Activated naive CD4-positive, alpha-beta T cell treated with anti-CD3 and anti-CD28 coated beads, Interleukin-2, amount 10 ng/mL, durations not matched to agents 7 days and 5 days (primary cell): ENCODE measurements at places on chromosomes 3 and 15.

DNA sequence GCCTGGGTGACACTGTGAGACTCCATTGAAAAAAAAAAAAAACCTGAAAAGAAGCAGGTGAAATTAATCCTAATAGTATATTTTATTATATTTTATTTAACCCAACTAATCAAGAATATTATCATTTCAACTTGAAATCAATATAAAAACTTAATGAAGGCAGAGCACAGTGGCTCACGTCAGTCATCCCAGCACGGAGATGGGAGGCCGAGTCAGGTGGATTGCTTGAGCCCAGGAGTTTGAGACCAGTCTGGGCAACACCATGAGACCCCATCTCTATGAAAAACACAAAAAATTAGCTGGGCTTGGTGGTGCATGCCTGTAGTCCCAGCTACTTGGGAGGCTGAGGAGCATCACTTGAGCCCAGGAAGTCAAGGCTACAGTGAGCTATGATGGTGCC lies 33.3 kb upstream of the SLC41A3 start:
- DNase-seq = no peak

DNA sequence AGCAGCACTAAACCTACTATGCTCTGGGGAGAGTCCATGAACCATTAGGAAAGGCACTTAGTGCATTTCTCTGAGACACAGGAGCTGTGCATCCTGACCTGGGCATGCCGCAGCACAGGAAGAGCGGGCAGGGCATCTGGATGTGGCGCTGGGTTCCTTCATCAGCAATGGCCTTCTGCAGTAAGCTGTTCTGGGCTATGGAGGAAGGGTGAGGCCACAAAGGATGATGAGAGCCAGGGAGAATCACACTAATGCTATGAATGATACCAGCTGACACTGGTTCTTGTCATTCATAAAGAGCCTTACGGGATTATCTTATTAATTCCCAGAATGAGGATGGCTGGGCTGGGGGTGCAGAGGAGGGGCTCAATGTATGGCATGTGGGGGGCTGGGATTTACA lies 12.7 kb upstream of the SCN10A start:
- DNase-seq = no peak

GRCh38 chr3:191141728-191142127 lies 57.3 kb upstream of the OSTN start:
- no peak for DNase-seq

DNA sequence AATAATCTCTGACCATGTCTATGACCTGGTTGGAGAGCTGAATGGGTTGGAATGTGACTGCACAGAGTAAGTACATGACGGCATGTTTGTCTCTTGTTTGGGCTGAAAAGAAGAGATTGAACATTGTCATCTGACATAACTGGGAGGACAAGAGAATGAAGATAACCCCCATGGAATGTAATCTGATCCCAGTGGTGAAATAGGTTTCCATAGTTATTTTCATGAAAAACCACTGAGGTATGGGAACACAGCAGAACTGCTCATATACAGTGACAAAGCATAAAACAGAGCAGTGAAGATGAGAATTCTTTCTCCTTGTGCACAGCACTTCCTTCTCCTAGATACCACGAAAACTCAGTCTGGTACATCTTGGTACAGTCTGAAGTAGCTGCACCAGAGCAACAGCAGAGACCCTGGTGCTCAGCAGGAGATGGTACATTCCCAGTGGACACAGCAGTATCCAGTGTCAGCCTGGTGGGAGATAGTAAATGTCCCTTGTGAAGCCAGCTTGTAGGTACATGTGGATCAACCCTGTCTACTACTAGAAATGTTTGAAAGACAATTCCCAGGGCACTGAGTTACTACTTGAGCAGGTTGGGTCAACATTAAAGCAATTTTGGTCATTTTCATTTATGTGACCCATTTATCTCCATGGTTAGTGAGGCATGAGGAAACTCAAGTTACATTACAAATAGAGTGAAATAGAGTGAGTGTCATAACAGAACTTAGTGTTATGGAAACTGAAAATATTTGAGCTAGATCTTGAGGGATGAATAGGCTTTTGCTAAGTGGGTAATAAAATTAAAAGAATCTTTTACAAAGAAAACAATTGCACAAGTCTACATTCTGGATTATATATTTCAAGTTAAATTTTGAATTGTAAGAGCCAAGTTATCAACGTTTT lies 178.3 kb downstream of the SUCNR1 start:
- DNase-seq = no peak

- no peak for DNase-seq
These were observed 12.9 kb downstream of the SEC11A start for GRCh38 chr15:84702961-84703482.

- no peak for DNase-seq
These were observed 50.9 kb upstream of the CHRNB4 start for GRCh38 chr15:78691851-78692421.

DNA sequence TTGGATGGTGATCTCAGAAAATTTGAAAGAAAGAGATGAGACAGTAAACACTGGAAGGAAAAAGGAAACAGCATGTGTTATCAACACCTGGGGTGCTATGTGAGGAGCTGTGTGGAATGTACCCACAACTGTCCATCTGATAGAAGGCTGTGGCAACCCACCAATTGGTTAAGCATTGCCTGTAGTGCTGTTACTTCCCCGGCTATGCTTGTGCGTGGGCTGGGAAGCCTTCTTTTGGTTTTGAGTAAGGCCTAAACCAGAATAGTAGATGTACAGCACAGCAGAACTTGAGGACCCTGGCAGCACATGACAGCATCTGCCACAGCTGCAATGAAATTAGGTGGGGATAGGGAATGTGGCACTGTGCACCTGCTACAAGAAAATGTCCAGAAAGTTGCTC lies 184.5 kb downstream of the FHIT start:
- no peak for DNase-seq

DNA sequence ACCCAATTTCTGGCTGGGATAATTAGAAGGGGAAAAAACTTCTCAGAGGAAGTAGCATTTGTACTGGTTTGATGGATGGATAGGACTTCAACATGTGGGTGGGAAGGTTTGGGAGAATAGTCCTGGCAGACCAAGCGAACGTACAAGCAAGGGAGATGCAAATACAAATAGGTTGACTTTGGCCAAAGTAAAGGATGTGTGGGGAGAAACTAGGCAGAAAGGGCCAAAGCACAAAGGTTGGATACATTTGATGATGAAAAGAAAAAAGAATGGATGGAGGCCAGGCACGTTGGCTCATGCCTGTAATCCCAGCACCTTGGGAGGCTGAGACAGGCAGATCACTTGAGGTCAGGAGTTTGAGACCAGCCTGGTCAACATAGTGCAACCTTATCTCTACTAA lies 63.4 kb downstream of the ERC2 start:
- DNase-seq = no peak

- no peak for DNase-seq
These were observed 52.6 kb downstream of the MCF2L2 start for GRCh38 chr3:183375787-183376186.

GRCh38 chr3:12954891-12955650 lies 113.7 kb upstream of the RPL32 start:
- DNase-seq = no peak

- no peak for DNase-seq
These were observed 23.6 kb upstream of the MYLK start for GRCh38 chr3:123907720-123908119.

GRCh38 chr3:184748219-184749135 lies 36.6 kb upstream of the MAGEF1 start:
- DNase-seq = no peak

- no peak for DNase-seq
These were observed 1044.1 kb upstream of the NR2F2 start for GRCh38 chr15:95286352-95286880.

GRCh38 chr3:126351771-126352475 lies 5.3 kb downstream of the KLF15 start:
- DNase-seq = no peak

DNA sequence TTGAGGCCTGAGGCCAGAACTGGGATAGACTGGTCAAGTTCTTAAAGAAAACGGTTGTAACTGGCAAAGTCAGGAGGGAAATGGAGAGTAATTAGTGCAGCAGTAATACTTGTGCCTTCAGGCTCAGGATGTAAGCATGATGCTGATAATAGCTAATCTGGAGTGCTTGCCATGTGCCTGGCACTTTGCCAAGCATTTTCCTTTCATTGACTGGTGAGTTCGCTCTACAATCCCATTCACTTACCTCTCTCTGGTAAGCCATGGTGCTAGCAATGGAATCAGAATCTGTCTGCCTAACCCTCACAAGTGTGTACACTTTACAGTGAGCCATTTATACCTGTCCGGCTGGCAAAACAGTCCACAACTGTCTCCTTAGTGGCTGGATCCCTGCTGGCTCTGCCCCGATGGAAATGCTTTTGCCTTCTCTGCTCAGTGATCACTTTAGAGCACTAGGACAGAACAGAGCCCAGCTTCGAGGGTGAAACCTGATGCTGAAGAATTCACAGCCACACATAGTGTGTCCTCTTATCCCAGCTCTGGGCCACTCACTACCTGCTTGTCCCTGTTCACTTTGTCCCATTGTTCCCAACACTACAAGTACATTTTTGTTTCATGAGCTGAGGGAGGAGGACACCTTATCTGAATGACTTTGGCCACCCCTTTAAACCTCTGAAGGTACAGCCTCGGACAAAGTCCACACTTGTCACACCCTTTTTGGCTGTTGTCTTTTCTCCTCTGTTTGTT lies 10.3 kb downstream of the CHP1 start:
- no peak for DNase-seq

DNA sequence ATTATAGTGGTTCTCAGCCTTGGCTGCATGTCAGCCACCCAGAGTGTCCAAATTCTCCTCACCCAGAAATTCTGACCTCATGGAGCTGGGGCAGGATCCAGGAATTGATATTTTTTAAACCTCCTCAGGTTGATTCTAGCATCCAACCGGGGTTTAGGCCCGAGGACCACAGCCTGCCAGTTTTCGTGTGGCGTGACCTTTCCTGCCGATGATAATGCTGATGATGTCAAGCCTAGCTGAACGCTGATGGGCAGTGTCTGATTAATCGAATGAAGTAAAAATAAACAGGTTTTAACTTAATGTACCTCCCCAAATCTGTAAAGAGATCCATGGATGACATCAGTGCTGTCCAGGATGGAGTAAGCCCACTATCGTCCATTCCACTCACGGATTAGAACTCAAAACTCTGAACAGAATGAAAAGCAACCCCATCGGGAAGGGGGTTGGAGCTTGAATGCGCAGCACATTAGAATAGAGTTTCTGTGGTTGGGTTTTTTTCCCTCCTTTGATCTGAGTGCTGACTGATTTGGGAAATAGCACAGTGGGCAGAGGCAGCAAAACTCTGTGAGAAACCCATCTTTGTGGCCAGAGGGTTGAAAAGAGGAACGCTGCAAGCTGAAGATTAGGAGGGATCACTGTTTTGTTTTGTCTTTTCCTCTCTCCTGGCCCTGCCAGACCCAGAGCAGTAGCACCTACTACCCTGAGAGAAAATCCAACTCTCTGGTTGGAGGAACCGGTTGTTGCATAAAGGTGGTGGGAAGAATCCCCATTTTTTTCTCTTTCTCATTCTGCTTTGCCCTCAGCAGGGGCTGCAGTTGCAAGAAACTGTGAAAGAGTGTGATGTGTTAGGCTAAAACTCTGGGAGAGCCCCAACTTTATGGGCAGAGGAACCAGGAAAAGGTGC lies 153.9 kb downstream of the APBA2 start:
- DNase-seq = no peak

DNA sequence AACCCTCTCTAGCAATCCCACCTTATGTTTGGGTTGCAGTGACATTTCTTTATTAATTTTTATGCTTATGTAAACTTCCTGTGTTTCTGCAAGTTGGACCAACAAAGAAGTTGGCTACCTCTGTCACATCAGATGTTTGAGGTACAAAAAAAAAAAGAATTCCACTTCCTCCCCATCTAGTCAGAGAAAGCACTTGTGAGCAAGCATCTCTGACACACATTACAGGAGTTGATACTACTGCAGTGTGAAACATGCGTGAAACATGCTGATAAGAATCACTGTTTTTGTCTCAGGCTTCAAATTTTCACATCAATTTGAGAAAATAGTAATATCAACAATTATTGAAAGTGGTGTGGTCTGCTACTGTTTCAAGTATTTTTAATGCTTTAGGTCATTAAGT lies 1.3 kb downstream of the SCAANT1 start:
- no peak for DNase-seq
